Amygdala (tissue), 56 donors: ENCODE measurements at places on chromosomes 12 and 14.
A peak's percentile ranks its signal among the peaks of the same experiment; 100 is the strongest.

DNA sequence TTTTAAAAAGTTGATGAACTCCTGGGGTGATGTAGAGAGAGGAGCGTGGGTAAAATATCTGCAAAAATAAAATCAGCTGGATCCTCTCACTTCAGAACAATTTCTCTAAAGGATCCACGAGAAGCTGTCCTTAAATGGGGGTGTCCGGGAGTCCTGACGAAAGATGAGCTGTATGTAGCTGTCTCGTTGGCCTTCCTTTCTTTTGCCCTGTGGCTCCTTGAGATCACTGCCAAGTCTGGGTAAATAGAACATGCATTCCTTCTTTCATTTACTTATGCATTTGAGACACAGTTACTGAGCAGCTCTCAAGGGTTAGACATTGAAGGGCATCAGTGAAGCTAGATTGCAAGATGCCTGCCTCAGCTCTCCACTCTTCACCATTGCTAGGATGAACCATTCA, 35.2 kb upstream of the TXNRD1 start:
- no peak for DNase-seq

DNA sequence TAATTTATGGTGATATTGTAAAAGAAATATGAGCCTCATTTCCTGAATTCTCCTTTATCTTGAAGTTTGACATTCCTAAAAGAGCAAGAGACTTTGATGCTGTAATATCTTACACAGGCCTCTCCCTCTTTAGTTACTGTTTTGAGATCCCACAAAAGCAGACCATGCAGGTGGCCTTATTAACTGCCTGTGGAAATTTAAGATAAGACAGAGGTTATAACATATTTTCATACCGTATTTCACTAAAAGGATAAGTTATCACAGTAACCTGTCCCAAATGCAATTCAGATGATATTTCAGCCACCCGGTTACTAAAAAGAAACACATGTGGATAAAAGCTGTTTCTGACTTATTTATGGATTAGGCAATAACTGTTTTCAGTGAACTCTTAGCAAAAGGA, 150.1 kb downstream of the NAV3 start:
- no peak for DNase-seq

DNA sequence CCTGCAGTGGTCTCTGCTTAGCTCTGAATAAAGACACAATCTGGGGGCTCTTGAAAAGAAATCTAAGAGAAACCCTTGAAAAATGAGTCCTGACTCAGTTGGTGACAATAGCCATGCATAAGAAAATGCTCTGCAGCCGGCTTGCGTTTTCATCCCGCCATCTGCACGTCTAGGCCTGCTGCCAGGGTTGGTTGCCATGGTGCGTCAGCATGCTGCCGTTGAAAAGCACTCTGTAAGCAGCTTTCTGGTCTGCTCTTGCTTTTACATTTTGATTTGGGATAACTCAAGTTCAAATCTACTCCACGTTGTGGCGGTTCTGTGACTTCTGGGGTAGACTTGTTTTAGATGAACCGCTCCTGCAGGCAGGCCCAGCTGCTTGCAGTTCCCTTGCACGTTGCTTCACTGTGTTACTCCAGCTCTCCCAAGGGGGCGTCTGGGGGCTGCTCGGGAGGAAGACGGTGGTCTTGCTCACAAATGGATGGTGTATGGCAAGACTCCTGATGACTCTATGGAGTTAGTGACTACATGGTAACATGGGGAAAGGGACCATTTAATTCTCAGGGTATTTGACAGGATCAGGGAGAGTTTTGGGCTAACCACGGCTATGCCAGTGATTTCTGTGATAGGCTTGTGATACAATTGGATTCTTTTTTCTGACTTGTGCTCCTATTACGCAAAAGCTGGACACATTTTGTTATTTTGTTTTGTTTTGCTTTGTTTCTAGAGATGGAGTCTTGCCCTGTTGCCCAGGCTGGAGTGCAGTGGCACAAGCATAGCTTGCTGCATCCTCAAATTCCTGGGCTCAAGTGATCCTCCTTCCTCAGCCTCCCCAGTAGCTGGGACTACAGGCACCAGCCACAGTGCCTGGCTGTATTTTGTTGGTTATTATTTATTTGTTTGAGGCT, 15.8 kb downstream of the WNT5B start:
- peak; percentile 88 for DNase-seq

- no peak for DNase-seq
These were observed 361.1 kb upstream of the CLEC14A start for GRCh38 chr14:38616959-38617358.

GRCh38 chr14:60646226-60646818, 3.0 kb downstream of the SIX1 start:
- no peak for DNase-seq

- no peak for DNase-seq
These were observed 273.1 kb downstream of the ZFP36L1 start for GRCh38 chr14:68519671-68520187.

DNA sequence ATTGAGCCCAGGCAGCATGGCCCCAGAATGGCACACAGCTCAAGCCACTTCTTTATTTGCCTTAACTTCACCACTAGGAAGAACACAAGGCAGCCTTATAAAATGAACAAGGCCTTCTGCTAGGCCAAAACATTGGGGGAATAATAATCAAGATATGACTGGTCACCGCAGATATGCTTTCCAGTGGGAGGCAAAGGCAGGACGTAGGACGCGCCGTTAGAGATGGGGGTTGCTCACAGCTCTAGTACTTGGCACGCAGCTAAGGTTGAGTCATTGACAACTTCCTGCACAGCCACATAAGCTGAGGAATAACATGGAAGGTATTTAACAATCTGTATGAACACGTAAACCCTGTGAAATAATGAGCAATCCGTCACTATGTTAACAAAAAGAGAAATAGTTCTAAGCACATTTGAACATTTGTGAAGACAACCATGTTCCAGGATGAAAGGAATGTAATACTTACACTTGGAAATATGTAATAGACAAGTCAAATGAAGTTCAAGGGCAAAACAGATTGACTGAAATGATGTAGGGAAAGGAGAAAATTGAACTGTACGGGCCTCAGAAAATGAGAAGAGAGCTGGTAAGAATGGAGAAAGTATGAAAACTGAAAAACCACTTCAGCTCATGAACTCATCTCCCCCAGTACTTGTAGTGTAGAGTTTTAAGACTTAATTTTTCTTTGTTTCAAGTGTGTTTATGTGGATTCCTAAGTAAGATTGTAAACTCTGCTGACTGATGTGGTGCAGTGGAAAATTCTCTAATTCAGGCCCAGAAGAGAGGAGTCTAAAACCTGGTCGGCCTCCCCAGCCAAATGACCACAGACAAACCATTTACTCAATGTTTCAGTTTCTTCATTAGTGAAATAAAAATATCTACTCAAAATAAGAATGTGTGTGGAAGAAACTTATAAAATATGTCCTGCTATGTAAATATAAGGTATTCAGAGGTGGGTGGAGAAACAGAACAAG, 59.3 kb upstream of the CCDC91 start:
- no peak for DNase-seq

GRCh38 chr12:59403259-59403932, 192.4 kb upstream of the SLC16A7 start:
- DNase-seq: peak; percentile 8

DNA sequence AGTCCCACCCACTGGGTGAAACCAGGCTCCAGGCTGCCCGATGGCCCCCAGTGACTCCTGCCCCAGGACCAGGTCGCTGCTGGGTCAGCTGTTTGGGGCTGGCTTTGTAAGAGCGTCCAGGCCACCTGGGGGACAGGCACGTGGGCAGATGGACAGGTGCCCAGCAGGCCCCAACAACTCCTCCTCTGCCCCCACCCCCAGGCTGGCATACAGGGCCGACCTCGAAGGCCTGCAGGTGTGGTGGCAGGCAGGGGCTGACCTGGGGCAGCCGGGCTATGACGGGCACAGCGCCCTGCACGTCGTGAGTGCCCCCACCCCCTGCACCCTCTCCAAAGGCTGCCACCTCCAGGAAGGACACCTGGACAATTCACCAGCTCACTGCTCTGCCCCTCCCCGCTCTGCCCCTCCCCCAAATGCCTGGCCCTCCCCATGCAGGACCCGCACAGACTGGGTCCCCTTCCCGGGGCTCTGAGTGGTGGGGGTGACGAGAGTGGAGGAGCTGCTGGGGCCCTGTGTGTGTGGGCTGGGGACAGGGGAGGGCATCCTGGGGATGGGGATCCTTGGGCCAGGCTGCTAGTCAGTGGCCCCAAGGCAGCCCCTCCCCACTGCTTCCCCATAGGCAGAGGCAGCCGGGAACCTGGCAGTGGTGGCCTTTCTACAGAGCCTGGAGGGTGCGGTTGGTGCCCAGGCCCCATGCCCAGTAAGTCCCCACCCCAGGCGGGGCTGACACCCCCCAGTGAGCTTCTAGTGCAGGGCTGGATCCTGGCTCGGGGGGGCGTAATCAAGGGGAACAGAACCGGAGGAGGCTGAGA, 26.0 kb downstream of the ASPG start:
- DNase-seq: no peak

DNA sequence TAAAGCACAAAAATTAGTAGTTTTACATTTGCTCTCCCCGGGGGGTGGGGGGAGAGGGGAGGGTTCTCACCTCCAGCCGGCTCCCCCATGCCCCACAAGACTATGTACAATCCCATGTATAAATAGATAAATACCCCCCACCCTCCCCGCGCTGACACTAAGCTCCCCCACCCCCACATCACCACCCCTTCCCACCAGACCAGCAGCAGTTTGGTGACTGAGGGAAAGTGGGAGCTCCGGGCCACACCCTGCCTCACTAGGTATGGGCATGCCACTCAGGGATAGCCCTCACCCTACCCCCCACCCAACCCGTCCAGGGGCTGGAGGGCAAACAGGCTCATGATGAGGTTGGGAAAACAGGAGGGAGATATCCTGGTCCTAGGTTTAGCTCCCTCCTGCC, 1.9 kb upstream of the PRKAG1 start:
- no peak for DNase-seq

- DNase-seq: no peak
These were observed 8.4 kb downstream of the CATSPERB start for GRCh38 chr14:91723501-91723900.

DNA sequence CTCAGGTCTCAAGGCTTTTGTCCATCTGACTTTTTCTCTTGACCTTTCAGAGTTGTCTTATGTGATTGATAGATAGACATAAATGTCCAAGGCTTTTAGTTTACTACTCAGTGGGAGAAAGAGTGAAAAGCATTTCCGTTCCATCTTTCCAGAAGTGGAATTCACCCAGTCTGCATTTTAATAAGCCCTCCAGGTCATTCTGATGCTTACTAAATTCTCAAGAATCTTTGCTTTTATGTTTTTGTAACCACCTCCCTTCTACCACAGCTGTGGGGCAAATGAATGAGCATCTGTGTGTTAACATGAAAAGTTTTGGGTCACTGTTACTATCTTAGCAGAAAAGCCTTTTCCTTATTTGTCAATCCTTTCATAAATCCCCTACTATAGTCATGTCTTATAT, 251.4 kb downstream of the LRIG3 start:
- no peak for DNase-seq

- DNase-seq: no peak
These were observed 132.2 kb upstream of the PMCH start for GRCh38 chr12:102329883-102330282.

- DNase-seq: no peak
These were observed 10.6 kb upstream of the FOXN3 start for GRCh38 chr14:89427426-89428172.

DNA sequence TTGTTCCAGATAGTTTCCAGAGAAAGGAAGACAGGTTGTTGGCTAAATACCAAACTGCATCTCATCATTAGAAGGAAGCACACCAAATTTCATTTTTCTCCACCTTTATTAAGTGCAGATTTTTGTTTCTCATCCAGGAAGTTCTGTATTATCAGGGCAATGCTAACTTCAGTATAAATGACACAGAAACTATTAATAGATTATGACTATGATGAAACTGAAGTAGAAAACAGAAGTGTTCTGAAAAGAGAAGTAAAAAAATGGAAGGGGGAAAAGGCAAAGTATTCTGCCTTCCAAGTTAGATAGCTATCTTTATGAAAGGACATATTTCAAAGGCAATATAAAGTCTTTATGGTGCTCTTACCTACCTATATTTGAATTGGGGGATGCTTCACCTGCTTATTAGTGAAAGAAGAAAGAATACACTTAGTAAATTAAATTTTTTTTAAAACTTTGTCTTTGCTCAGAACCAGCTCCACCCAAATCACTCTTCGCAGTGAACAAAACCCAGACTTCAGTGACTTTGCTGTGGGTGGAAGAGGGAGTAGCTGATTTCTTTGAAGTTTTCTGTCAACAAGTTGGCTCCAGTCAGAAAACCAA, 223.9 kb downstream of the PTPRO start:
- no peak for DNase-seq
